H1 (cell line): ENCODE measurements at places on chromosomes 3 and 15. TPM values are rescaled to one million over a fixed set of nuclear protein-coding genes. Genes with fewer than 3 reads are reported as not detected.

DNA sequence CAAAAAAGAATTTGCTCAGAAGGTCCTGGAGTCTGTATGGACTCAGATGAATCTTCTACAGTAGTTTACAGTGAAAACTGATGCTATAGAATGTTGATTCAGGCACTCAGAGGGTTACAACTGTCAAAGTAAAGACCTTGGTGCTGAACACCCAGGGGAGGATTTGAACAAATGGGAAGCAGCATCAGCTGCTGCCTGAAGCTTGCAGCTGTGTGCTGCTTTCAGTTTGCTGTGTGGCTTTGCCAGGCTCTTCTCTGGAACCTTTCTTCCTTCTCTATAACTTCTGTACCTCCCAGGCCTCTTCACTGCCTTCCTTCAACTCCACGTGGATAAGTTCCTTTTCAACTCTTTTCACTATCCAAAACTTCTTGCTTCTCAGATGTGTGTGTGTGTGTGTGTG is 214.2 kb downstream of the GRM7 start:
- no peak for DNase-seq

Gene GOLGA8J
- not detected in 2 replicates for total RNA-seq

Gene ARPC4
- total RNA-seq: 153 and 154 TPM in 2 replicates

- DNase-seq: no peak
Measured at GRCh38 chr15:94844538-94845389, 613.4 kb downstream of the MCTP2 start.

GRCh38 chr3:147130461-147130860 is 275.9 kb downstream of the ZIC4 start:
- no peak for DNase-seq

- DNase-seq: no peak
Measured at GRCh38 chr3:94063496-94064119, 747 bp downstream of the NSUN3 start.

Gene RLBP1
- total RNA-seq: not detected in 2 replicates

Gene CFAP91
- total RNA-seq: 3.8 and 5.4 TPM in 2 replicates

- DNase-seq: no peak
Measured at GRCh38 chr3:50237133-50237651, 1.2 kb downstream of the GNAI2 start.

- no peak for DNase-seq
Measured at GRCh38 chr3:173501931-173502489, 104.5 kb downstream of the NLGN1 start.

GRCh38 chr3:186220911-186221645 is 112.2 kb upstream of the ETV5 start:
- no peak for DNase-seq
